NCI-H1930 (cell line): ENCODE measurements at places on chromosomes 13 and 19.

GRCh38 chr19:7676376-7676775 lies 514 bp upstream of the MCEMP1 start:
- no peak for DNase-seq

DNA sequence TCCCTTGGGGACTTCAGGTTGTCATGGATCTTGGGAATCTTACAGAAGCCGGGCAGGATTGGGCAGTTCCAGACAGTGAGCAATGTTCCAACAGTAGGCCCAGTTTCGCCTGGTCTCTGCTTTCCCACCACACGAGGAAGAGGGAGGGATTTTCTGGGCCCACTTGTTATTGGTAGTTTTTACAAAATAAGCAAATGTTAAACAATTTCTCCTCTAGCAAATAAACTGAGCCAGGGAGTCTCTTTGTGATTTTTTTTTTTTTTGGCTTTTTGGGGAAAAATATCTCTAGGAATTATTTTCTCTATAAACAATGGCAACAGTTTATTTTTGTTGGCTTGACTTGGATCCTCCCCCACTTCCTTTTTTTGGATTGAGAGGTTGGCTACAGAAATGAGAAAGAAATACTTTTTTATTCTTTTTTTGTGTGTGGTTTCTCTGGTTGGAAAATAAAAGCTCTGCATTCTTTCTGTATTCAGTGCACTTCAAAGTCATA lies 89.3 kb downstream of the TM9SF2 start:
- no peak for DNase-seq

GRCh38 chr13:101893021-101893420 lies 440.5 kb downstream of the ITGBL1 start:
- no peak for DNase-seq

GRCh38 chr19:28586474-28586873 lies 626.5 kb downstream of the UQCRFS1 start:
- no peak for DNase-seq

GRCh38 chr19:1259206-1259875 lies 9.8 kb upstream of the CIRBP start:
- DNase-seq = no peak

- no peak for DNase-seq
Observed at GRCh38 chr13:30900436-30900835, 5.6 kb upstream of the MEDAG start.

DNA sequence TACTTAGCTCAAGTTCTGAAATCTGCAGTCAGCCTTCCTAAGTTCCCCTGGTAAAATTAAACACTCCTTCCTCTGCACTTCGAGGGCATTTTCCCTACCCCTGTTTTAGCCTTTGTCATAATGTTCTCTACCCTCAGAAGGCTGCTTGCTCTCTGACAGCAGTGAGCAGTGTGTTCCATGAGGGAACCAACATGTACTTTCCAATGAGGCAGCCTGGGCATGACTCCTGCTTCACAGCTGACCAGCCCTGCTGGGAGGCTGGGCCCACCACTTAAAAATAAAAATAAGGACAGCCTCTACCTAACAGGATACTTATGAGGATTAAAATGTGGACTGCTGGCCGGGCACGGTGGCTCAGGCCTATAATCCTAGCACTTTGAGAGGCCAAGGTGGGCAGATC lies 26.4 kb downstream of the RUBCNL start:
- no peak for DNase-seq

- DNase-seq = no peak
Observed at GRCh38 chr19:55341171-55341588, 1.5 kb downstream of the KMT5C start.

DNA sequence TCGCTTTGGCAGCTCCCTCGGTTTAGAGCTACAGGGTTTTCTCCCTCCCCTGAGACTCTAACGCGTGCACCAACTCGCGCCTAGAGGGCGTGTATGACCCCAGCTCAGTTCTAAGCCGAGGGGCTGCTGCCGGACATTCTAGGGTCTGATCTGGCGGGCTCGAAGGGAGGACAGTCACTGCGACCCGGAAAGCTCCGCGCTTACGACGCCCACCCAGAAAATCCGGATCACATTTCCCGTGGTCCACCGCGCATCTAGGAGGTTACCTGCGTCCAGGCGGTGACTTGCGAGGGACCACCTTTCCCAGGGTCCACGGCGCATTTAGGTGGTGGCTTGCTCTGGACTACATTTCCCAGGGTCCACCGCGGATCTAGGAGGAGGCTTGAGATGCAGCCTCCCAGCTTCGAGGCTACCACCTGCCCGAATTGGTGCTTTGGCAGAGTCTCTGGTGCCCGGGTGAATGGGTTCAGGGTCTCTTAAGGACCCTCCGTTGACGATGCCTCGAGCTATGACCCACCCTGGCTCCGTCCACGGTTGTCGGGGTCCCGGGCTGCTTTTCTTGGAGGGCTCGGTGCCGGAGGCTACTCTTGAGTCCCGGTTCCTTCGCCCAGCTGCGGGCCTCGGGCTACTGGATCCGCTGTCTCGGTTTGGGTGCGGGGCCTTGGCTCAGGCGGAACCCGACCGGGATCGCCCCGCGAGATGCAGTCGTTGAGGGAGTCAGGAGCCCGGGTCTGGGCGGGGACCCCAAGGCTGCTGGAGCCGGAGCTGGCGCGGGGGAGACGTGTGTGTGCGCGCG lies 30.5 kb downstream of the ZNF146 start:
- DNase-seq = peak; percentile 19

GRCh38 chr13:84865783-84866221 lies 933.4 kb downstream of the SLITRK6 start:
- DNase-seq = peak; percentile 64

GRCh38 chr13:108033800-108034707 lies 181.3 kb downstream of the LIG4 start:
- DNase-seq = no peak

GRCh38 chr19:43337737-43338136 lies 15.7 kb upstream of the CD177 start:
- DNase-seq = no peak

DNA sequence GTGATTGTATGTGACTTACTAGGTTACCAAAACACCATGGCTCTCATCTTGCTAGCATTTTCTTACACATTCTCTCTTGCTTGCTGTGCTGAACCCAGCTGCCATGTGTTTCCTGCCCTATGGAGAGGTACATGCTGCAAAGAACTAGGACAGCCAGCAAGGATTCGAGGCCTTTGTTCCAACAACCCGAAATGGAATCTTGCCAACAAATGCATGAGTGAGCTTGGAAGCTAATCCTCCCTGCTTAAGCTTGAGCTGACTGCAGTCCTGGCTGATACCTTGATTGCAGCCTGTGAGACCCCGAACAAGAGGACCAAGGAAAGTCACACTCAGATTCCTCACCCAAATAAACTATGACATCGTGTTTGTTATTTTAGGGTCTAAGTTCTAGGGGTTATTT lies 651.2 kb downstream of the SLITRK6 start:
- DNase-seq = no peak

DNA sequence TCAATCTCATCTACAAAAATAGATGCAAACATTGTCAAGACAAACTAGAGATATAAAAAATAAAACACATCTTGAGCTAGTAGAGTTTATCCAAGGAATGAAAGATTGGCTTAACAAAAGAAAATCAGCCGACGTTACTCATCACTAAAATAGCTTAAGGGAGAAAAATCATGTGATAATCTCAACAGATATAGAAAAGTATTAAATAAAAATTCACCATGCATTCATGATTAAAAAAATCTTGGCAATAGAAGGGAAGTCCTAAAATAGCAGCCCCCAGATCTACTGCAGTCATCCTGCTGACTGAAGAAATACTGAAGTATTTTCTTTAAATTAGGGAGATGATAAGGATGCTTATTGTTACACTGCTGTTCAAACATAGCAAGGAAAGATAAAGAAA lies 12.6 kb upstream of the DCLK1 start:
- no peak for DNase-seq

GRCh38 chr19:6713773-6714692 lies 6.4 kb downstream of the C3 start:
- no peak for DNase-seq

GRCh38 chr19:801030-801860 lies 4.0 kb downstream of the PTBP1 start:
- DNase-seq = no peak

DNA sequence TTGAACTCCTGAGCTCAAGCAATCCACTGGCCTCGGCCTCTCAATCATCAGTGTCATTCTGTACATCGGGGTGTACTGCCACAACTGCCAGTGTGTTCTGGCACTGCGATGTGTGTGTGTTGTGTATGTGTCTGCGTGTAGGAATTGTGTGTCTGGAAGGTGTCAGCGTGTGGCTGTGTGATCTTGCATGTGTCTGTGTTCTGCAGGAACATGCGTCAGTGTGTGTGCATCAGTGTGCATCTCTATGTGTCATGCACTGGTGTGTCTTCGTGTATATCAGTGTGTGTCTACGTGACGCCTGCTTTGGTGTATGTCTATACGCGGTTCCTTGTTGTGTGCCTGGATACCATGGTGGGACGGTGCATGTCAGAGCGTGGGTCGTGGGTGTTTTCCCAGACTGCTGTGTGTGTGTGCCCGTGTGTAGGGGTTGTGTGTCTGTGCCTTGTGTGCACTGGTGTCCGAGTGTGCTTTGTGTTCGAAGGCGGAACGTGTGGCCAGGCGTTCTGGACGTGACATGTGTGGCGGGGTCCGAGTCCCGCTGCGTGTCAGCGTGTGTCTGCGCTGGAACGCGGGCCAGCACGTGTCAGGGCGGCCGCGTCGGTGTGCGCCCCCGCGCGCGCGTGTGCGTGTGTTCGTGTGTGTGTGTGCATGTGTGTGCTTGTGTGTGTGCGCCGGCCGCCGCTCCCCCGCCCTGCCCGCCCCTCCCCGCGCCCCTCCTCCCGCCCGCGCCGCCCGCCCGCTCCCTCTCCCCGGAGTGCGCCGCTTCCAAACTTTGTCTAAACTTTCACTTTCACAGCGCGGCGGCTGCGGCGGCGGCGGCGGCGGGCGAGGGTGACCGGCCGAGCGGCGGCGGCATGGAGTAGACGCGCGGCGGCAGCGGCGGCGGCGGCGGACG lies at the start of gene NFIX:
TSS of gene NFIX (plus strand) at position 775 of the 895 bp plus-strand sequence. CDS start 363 bp downstream, outside the sequence.
- DNase-seq = no peak

GRCh38 chr19:2503521-2504109 lies 27.7 kb downstream of the GADD45B start:
- no peak for DNase-seq

GRCh38 chr13:97141564-97142005 lies 80.5 kb upstream of the MBNL2 start:
- no peak for DNase-seq

- DNase-seq = no peak
Observed at GRCh38 chr13:97130190-97130589, 91.9 kb upstream of the MBNL2 start.

DNA sequence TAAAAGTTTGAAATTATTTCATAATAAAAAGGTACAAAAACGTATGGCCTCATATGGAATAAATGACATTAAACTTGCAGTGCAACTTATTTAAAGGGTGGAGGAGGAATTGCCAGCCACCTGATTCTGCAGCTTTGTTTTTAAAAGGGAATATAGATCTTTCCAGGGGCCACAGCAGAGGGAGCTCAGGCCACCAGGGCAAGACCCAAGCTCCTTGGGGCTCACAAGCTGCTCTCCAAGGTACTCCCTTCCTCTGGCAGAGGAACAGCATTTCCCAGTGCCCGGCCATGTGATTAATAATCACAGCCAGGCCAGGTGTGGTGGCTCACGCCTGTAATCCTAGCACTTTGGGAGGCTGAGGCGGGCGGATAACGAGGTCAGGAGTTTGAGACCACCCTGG lies 6.2 kb downstream of the ACOD1 start:
- no peak for DNase-seq

GRCh38 chr19:48340995-48341394 lies 15.6 kb downstream of the EMP3 start:
- DNase-seq = no peak

GRCh38 chr19:52724701-52725514 lies 9.9 kb downstream of the ZNF611 start:
- no peak for DNase-seq

- DNase-seq = no peak
Observed at GRCh38 chr13:23325191-23325590, 108.3 kb downstream of the SACS start.

DNA sequence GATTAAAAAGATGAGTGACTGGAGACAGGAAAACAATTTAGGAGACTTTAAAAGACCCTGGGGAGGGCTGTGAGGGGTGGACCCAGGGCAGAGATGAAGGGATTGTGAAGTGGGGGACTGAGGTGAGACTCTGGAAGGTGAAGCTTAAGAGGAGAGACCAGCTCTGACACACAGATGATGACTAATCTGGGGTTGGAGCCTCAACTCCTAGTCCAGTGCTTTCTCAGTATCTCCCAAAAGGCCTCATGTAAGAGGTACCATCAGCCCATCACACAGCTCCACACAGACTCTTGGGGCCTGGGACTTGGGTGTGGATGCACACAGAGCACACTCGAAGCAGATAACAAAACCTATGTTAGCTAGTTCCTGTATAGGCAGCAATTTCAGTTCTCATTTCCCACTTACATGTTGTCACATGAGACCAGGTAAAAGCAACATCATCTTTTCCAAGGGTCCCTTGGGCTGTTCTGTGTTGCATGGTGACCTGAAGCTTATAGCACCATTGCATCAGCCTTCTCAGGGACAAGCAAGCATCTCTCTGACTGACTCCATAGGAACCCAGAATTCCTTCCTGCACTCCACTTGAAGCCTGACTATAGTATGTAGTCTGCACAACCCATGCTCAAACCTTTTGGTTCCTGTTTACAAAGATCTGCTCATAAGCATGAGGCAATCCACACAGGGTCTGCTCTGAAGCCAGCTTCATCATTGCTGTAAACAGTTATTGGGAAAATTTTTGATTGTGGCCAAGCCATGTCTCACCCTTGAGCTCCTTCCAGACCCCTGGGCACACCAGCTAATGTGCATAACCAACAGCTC lies 88.6 kb upstream of the MYCBP2 start:
- peak; percentile 48 for DNase-seq

DNA sequence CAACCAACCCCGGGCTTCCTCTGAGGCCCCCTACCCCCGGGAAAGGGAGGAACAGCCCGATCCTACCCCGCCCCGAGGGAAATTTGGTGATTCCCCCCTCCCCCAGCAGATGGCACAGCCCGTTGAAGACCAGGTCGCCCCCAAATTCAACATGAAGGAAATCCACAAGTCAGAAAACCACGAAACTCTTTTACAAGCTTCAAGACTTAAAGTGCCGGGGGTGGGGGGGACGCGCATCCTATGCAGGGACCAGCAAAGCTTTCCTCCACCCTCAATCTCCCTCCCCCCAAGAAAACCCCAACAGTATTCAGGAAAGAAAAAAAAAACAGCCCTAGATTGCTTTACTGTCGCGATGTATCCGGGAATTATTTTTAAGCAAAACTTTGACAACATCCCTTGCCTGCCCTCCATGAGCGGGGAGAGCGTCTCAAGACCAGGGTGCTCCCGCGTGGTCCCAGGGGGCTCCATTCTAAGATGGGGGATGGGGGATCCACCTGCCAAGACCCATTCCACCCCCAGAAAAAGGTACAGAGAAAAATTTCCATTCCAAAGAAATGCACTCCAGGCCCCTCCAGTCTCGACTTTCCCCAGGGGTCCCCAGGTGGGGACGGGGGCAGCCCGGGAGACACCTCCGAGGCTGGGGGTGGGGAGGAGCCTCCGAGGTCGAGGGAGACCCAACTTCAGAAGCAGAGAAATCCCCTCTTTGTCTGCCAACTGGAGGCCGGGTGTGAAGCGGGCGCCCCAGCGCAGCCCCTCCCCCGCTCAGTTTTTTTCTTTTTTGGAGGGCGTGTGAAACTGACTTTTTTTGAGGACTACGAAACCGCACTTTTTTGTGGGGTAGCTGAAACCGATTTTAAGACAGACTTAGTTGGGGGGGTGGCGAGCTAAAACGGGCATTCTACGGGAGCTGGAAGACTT lies 1.5 kb downstream of the TCF3 start:
- DNase-seq = no peak

GRCh38 chr13:109869312-109870237 lies 83.2 kb upstream of the IRS2 start:
- DNase-seq = peak; percentile 98

- no peak for DNase-seq
Observed at GRCh38 chr19:3818466-3818865, 32.3 kb upstream of the MATK start.
